Stimulated activated CD4-positive, alpha-beta T cell treated with anti-CD3 and anti-CD28 coated beads, TNF-alpha, amount 100 ng/mL, for 1 hour (primary cell): ENCODE measurements at places on chromosomes 6 and 20.

DNA sequence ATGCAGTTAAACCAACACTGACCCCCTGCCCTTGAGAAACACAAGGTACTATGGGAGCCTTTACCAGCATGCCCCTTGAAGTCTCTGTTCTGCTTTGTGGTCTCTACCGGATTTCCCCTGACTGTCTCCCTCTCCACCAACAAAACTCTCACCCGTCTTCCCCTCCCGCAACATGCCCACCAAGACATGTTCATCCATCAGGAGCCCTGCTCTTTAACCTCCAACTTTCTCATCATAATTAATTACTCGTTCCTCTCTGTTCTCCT, 1.1 kb downstream of the ZNF165 start:
- no peak for DNase-seq

- DNase-seq = no peak
These were observed 460.4 kb upstream of the MARCKS start for GRCh38 chr6:113396730-113397129.

DNA sequence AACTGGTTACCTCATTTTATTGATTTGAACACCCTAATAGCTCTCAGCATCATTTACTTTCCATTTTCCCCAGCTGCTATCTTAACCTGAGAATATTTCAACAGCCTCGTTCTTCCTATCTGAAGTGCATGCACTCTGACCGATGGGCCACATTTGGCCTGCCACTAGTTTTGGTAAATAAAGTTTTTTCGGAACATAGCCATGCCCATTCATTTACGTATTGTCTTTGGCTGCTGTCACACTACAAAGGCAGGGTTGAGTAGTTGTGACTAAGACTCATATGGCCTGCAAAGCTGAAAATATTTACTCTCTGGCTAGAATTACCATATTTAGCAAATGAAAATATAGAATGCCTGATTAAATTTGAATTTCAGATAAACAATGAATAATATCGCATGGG, 10.8 kb downstream of the ADGRF4 start:
- DNase-seq = no peak

GRCh38 chr20:6178537-6178936, 55.7 kb upstream of the FERMT1 start:
- no peak for DNase-seq

- no peak for DNase-seq
These were observed 8.1 kb upstream of the DDR1 start for GRCh38 chr6:30876039-30876730.

DNA sequence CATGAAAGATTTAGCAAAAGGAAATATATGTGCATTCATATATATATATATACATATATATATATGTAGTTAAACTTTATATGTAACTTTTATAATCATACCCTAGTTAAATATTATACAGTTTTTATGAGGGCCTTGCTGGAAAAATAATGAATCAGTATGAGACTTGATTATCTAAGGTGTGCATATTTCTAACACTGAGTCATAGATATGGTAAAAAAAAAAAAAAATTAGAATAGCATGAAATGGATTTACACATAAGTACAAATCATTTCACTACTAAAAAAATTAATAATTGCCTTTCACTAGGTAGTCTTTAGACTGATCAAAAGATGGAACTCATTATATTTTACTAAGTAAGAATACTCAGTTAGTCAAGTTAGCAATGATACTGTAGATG, 51.3 kb upstream of the DST start:
- DNase-seq = no peak

GRCh38 chr20:32858189-32858588, 534 bp upstream of the EFCAB8 start:
- no peak for DNase-seq

- DNase-seq = no peak
These were observed 15.1 kb upstream of the AFDN start for GRCh38 chr6:167811442-167812087.

GRCh38 chr6:157563611-157564284, 182.8 kb downstream of the ZDHHC14 start:
- no peak for DNase-seq

- no peak for DNase-seq
These were observed 11.2 kb upstream of the KIFC1 start for GRCh38 chr6:33380272-33380981.

DNA sequence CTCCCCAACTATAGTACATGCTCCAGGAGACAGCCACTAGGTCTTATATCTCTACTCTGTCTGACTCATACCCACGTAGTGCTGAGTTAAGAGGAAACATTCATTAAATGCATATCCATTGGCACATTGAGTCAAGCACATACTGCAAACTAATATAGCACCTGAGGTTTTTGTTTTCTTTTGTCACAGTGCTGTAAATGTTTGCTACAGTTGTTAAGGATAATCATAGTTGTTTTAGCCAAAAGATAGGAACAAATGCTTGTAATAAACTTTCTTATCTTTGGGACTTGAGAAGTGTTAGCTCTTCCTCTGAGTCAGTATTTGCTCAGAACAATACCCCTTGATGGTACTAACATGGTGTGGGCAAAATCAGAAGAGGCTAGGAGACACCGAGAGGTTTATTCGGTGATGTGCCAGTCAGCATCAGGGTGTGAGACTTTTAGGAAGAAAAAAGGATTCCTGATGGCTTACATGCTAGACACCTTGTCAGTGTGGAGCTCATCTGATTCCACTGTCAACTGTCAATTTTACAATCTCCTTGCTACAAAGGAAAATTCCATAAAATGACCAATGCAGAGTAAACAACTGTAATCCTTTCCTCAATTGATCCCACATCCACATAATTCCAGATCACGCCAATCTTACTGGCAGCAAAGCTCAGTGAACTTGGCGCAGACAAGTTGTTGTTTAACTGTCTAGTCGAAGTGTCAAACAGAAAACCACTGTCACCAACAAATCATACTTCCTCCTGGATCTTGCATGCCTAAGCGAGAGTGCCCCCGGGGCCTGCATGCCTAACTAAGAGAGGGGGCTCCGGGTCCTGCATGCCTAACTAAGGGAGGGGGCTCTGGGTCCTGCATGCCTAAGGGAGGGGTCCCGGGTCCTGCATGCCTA, 36.1 kb downstream of the ELOVL2 start:
- no peak for DNase-seq

GRCh38 chr6:107670792-107671199, 153.3 kb downstream of the SCML4 start:
- DNase-seq = no peak

DNA sequence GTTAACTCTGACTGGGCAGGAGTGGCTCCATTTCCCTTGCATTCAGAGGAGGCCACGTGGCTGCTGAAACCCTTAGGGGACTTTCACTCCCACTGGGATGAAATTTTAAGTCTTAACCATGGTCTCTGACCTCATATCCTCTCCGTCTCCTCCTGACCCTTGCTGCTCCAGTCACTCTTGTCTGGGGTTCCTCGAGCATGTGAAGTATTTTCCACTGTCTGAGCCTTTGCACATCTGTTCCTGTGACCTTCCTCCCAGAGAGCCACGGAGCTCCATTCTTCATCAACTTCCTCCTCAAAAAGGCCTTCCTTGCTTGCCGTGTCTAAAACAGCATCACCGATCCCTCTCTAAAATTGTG, 153.0 kb upstream of the UST start:
- no peak for DNase-seq

DNA sequence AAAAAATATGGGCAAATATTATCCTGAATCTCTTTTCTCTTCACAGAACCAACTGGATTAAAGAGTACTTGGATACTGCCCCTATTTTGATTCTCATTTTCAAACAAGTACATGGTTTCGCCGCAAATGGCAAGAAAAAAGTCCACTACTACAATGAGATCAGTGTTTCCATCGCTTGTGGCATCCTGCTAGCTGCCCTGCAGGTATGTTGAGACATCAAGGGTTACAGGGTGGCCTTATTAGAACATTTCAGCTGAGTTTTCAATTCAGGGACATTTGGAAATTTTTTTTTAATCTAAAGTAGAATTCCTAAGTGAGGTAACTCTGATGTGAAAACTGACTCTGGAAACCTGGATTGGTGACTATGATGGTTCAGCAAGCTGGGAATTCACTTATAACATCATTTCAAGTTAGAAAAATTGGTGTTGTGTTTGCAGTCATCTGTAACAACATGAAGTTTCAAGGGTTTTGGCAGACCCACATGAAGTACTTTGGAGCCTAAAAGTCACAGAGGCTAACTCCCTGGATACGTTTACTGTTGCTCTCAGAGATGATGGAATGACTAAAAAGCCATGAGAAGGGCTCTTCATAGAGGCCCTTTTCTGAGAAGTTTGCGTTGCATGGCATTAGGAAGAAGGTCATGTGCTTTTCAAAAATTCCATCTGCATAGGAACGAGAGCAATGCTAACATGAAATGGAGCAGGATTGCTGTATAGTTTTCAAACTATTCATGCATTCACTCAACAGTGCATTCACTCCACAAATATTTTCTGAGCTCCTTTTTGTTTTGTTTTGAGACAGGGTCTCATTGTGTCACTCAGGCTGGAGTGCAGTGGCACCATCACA, 25.5 kb downstream of the IYD start:
- DNase-seq = no peak

- DNase-seq = no peak
These were observed 801.6 kb downstream of the EPHA7 start for GRCh38 chr6:92617721-92618120.
